ENCODE measurements at places on chromosomes 4 and X.

DNA sequence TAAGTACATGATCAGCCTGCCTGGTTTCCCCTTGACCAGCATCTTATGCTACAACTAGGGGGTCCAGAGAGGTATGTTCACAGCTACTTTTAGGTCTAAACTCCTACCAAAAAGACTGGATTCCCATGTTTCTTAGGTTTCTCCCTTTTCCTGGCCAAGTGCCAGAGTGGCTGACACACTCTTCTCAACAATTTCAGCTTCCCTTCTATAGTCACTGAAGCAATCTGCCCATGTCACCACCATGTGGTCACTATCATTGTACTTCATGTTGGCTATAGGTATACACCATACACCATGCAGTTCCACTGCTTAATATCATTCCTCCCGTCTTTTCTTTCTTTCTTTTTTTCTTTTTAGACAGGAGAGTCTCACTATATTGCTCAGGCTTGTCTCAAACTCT, 66.9 kb downstream of the KLHL13 start:
- DNase-seq: no peak

- no peak for DNase-seq
These were observed 21.4 kb upstream of the SCRG1 start for GRCh38 chr4:173420324-173420752.

DNA sequence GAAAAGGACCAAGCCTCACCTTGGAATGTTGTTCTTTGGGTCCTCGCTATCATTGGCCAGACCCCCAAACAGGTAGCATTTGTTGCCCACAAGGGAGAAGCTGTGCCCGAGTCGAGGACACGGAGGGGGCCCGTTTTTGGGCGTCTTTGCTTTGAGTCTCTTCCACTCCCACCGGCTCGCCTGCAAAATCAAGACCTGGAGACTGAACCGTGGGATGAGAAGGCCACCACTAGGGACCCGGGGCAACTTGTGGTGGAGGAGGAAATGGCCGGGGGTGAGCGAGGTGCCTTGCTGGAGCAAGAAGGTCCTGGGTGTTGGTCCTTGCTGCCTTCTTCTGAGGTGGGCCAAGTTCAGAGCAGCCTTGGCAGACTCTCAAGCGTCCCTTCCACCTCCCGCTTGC, 7.5 kb downstream of the HCFC1 start:
- no peak for DNase-seq

GRCh38 chr4:106314960-106315359, 1.0 kb downstream of the TBCK start:
- DNase-seq: no peak

- DNase-seq: no peak
These were observed 293.4 kb upstream of the BOD1L1 start for GRCh38 chr4:13920901-13921300.

DNA sequence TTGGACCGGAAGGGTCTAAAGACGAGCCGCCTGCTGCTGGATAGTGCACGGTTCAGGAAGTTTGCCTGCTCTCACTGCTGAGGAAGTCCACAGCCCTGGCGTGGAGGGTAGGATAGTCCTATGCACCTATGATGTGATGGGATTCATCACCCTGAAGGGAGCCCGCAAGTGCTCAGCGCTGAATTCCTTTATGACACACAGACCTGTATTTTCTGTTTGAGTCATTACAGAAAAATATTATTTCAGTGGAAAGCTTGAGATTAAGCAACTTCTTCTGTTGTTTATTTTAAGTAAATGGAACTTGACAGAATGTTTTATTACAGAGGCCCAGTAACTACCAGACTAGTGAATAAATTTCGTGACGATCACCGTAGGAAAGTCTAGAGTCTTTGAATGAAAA, 123.2 kb downstream of the TRIML1 start:
- DNase-seq: no peak

- DNase-seq: no peak
These were observed 1847.0 kb upstream of the PCDH10 start for GRCh38 chr4:131302108-131302507.

DNA sequence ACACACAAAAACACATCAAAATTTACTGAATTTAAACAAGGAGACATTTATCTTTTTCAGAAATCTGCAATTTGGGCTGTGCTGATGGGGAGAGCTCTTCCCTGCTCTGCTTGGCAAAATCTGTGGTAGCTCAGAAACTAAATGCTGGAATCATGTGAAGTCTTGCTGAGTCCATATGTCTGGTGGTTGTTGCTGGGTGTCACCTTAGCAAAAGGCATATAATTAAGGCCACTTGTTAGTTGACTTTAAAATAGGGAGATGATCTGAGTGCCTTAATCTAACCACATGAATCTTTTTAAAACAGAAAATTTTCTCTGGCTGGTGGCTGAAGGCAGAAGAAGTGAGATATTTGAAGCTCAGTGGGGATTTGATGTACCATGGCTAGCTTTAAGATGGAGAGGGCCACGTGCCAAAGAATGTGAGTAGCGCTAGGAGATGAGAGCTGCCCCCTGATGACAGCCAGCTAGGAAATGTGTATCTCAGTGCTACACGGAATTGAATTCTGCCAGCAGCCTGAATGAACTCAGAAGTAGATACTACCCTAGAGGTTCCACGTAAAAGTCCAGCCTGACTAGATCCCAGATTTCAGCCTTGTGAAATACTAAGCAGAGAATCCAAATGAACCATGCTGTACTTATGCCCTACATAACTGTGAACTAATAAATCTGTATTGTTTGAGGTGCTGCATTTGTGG, 7.6 kb upstream of the GUF1 start:
- DNase-seq: no peak

DNA sequence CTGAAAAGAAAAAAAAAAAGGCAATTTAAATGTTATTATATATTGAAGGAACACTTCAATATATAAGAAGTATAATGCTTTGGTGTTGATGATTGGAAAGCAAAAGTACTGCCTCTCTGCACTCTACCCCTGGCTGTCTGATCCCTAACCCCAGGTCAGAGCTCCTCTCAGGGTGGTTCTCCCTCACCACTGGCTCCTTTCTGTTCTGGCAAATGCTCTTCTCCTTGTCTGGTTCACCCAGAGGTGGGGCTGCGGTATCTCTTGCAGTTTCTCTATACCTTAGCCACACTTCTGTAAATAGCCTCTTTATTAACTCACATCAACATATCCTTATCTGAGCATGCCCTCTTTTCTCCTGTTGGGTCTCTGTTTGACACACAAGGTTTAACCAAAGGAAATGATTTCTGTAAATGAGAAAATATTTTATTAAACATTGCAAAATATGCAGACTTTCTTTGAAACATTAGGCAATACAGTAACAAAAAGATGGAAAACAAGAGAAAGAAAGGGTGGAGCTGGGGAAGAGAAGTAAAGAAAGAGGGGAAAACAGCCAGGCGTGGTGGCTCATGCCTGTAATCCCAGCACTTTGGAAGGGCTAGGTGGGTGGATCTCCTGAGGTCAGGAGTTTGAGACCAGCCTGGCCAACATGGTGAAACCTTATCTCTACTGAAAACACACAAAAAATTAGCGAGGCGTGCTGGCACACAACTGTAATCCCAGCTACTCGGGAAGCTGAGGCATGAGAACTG, 45.7 kb downstream of the ING2 start:
- no peak for DNase-seq

- peak; percentile 14 for DNase-seq
These were observed 85.9 kb downstream of the AASDH start for GRCh38 chr4:56301181-56301996.

DNA sequence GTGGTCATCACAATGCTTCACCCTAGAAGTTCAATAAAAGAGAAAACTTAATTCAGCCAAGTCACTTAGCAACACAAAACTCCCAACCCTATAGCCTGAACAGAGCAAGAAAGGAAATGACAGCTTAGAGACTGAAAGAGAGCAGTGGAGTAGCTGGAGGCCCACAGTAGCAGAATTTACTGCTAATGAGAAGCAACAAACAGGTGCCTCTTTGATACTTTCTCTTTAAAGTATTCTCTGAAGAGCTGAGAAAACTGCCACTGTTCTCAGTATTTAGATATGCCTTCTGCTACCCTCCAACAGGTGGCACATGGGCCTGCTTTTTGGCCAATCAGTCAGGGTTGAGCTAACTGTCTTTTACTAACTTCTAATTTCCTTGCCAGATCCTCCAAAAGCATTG, 240.0 kb downstream of the GPC3 start:
- DNase-seq: no peak

- DNase-seq: no peak
These were observed 1.6 kb upstream of the RBM46 start for GRCh38 chr4:154779362-154779947.

DNA sequence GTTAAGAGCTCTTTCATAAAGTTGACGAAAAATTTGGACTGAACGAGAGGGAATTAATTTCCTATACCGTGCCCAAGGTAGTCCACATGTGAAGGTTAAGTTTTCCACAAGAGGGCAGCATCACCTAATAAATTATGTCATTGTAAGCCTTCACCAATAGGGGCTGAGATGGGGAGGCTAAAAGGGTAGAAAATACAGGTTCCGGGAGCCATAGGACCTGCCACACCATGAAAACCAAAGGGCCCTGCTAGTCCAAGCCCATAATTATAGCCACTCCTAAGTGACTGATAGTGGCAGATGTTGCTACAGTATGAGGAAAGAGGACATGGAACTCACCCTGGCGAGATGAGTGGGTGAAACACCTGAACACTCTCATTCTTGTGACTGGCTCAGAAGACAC, 122.2 kb downstream of the SHROOM4 start:
- DNase-seq: peak; percentile 1

DNA sequence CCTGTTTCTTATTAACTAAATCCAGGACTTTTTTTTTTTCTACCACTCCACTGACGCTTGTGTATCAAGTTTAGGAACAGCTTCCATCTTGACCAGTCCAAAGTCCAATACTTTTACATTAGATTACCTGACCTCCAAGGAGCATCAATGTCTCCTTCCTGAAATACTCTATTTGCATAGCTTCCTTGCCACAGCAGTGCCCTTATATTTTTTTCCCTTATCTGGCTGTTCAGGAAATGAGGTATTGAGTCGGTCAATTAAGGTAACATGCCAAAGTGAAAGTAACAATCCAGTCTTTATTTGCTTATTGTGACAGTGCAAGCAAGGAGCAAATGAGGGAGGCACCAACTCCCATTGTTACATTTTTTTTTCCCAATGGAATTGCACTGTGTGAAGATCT, 730.8 kb upstream of the NDST4 start:
- no peak for DNase-seq

- no peak for DNase-seq
These were observed 38.2 kb downstream of the SPIN2B start for GRCh38 chrX:57083143-57083542.

DNA sequence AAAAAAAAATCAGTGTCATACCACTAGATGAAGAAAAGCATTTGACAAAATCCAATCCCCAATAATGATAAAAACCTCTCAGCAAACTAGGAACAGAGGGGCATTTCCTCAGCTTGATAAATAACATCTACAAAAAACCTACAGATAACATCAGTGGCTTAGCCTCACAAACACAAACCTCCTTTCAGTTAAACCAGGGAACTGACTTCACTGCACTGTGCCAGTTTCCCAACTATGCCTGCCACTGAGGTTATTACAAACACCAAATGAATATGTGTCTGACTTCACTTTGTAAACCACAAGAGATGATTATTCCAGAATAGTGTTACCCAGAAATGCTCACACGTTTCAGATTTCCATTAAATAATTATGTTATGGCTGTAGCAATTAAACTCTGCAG, 15.3 kb downstream of the MTMR8 start:
- no peak for DNase-seq

DNA sequence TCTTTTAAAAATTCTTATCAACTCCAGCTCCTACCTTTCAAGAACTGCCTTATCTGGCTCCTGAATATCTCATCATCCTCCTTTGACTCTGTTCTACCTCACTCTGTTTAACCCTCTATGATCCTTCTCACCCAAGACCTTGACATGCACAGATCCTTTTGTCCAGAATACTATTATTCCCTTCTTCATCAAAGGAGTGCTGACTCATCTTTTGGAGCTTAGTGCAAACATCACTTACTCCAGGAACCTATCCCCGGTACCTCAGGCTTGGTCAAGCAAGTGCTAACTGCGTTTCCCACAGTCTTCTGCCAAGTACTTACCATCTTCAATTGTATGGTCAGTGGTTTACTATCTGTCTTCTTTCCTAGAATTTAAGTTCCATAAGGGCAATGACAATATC, 96.0 kb downstream of the PAPSS1 start:
- DNase-seq: no peak

DNA sequence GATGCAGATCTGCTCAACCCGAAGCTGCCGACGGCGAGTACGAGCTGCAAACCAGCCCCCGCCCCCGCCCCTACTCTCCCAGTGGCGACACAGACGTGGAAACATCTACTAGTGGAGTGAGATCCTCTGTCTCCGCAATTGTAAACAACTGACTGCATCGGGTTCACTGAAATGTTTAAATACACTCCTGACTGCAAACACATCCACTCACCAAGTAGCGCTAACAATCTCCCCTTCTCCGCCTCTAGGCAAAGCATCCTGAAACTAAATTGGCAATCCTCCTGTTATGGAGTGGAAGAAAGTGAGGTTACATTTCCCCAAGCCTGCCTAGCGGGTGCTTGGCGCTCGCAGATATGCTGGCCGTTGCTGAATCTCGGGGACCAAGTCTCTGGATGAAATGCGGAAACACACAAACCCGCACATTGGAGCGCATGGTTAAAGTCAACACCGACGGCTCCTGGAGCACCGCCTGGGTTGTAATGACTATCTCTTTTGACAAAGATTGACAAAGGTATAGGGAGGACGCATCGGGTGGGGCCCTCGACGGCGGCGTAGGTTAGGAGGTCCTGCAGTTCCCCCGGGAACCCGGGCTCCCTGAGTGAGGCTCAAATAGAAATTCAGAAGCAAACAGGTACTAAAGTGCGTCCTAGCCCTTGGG, 117.0 kb upstream of the TEX13C start:
- no peak for DNase-seq

GRCh38 chrX:41733939-41734338, 10.0 kb downstream of the GPR82 start:
- DNase-seq: no peak

DNA sequence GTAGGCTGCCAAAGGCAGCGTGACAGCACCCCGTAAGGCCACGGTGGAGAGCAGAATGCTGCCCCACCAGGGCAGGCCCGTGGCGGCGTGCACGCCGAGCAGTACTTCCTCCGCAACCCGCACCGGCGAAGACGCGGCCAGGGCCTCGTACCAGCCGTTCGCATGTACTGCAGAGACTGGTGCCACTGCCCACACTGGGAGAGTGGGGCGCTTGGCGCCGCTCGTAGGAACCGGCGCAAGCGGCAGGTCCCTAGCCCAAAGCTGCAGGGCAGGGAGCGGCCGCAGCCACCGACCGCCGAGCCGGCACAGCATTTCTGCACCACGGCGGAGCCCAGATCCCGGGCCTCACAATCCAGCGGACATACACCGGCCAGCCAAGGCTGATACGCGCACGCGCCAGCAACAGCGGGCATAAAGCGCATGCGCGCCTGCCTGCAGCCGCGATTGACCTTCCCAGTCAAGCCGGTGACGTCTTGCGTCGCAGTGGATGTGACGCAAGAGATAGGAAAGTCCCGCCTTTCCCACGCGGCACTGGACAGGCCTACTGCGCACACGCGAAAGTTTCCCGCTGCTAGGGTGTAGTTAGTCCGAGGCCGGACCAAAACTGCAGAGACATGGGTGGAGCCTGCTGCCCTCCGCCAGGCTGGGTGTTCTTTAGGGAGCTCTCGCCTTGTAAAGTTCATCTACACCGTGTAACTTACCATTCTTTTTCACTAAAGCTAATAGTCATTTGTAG, at the start of gene COX18:
Gene COX18, minus strand, starts transcription at position 379 of the 736 bp plus-strand sequence. Its CDS starts 67 bp downstream, at position 312.
- peak; percentile 95 for DNase-seq
